ENCODE measurements at places on chromosomes 2 and 18. TPM values are rescaled to one million over a fixed set of nuclear protein-coding genes. Genes with fewer than 3 reads are reported as not detected.

DES gene
- total RNA-seq, result 2,854 TPM

PCARE gene
- 0.09 TPM for total RNA-seq

CNGA3 gene
- total RNA-seq, result 0.40 TPM

SS18 gene
- total RNA-seq, result 41.6 TPM

ABCB11 gene
- 0.04 TPM for total RNA-seq

DLX2 gene
- total RNA-seq, result 0.04 TPM

MC5R gene
- total RNA-seq, result 2.9 TPM

HSBP1L1 gene
- total RNA-seq, result 3.7 TPM

FER1L5 gene
- 0.98 TPM for total RNA-seq

IL1RL2 gene
- 0.27 TPM for total RNA-seq

XDH gene
- total RNA-seq, result under 0.01 TPM

BMP10 gene
- total RNA-seq, result not detected

ZAP70 gene
- 3.2 TPM for total RNA-seq

LRP1B gene
- total RNA-seq, result 0.84 TPM

CCL20 gene
- 0.27 TPM for total RNA-seq

C1QL2 gene
- not detected for total RNA-seq

ADGRF3 gene
- total RNA-seq, result 0.31 TPM

OR6B2 gene
- not detected for total RNA-seq

IL18R1 gene
- total RNA-seq, result 0.98 TPM

RGPD3 gene
- 0.44 TPM for total RNA-seq

CD8B2 gene
- total RNA-seq, result 0.09 TPM

ZC3H15 gene
- total RNA-seq, result 54.8 TPM

RAD51AP2 gene
- total RNA-seq, result under 0.01 TPM

DQX1 gene
- 0.04 TPM for total RNA-seq

CREG2 gene
- 2.4 TPM for total RNA-seq

SERPINB13 gene
- not detected for total RNA-seq

TTC39C gene
- 4.8 TPM for total RNA-seq

DLGAP1 gene
- 2.8 TPM for total RNA-seq

MYO5B gene
- total RNA-seq, result 0.98 TPM

PARD6G gene
- total RNA-seq, result 2.9 TPM

ASPRV1 gene
- total RNA-seq, result 2.6 TPM

ERFE gene
- total RNA-seq, result 6.1 TPM

CYP1B1 gene
- total RNA-seq, result 2.7 TPM

KCNG2 gene
- 0.44 TPM for total RNA-seq

ADRA2B gene
- 2.3 TPM for total RNA-seq

SERPINB11 gene
- not detected for total RNA-seq

IL1RL1 gene
- 0.31 TPM for total RNA-seq

AGAP1 gene
- total RNA-seq, result 19.1 TPM

CCDC178 gene
- total RNA-seq, result 0.58 TPM

CCDC141 gene
- 76.1 TPM for total RNA-seq

SPHKAP gene
- total RNA-seq, result 26.2 TPM

HAAO gene
- total RNA-seq, result 14.8 TPM

C2orf68 gene
- 29.2 TPM for total RNA-seq

USP34 gene
- 79.5 TPM for total RNA-seq

SLC9A4 gene
- 0.04 TPM for total RNA-seq

ZNF521 gene
- 67.1 TPM for total RNA-seq

TGFA gene
- 0.44 TPM for total RNA-seq

OSBPL6 gene
- total RNA-seq, result 3.3 TPM

POTEI gene
- total RNA-seq, result not detected

MSH2 gene
- total RNA-seq, result 28.9 TPM

SH3RF3 gene
- 2.7 TPM for total RNA-seq

Measured in muscle of leg (tissue), 16 donors.